ENCODE measurements at places on chromosomes 7 and 10.

DNA sequence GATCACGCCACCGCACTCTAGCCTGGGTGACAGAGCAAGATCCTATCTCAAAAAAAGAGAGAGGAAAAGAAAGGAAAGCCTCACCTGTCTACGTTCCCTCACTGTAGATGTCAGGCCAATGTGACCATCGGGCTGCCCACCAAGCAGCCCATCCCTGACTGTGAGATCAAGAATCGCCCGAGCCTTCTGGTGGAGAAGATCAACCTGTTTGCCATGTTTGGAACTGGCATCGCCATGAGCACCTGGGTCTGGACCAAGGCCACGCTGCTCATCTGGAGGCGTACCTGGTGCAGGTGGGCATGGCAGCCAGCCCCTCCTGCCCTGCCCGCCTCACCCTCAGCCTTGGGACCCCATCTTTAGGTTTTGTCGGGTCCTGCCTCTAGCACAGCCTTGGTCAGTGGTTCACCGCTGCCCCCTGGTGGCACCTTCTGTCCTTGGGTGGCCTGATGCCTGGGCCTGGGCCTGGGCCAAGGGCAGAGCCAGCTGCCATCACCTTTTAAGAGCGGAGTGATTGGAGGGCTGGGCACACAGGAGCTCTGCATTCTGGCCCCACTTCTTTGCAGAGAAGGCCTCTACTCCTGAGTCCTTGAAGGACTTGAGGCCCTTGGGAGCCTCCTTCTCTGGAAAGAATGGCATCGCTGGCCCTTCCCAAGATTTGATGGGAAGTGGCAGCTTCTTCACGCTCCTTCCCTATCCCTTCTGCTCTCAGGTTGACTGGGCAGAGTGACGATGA lies 14.4 kb upstream of the AHCYL2 start:
- DNase-seq, result peak; percentile 50

- no peak for DNase-seq
Observed at GRCh38 chr7:108454674-108455550, 1.3 kb downstream of the NRCAM start.

- DNase-seq, result no peak
Observed at GRCh38 chr7:151601521-151602305, 82.0 kb upstream of the RHEB start.

GRCh38 chr10:45433716-45434469 lies 59.9 kb downstream of the ALOX5 start:
- DNase-seq, result no peak

DNA sequence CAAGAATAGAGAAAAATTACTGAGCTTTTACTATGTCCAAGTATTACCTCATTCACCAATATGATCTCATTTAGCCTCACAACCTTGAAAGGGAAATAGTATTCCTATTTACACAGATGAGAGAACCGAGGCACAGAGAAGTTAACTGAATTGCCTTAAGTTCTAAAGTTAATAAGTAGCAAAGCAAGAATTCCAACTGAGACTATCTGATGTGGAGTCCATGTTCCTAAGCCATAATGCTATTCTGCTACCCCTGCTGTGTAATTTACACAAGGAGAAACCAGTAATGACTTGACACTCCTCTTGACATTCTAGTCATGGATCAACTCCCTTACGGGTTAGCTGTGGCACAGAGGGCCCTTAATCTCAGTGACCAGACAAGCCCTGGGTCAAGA lies 60.7 kb downstream of the ABCB4 start:
- no peak for DNase-seq

DNA sequence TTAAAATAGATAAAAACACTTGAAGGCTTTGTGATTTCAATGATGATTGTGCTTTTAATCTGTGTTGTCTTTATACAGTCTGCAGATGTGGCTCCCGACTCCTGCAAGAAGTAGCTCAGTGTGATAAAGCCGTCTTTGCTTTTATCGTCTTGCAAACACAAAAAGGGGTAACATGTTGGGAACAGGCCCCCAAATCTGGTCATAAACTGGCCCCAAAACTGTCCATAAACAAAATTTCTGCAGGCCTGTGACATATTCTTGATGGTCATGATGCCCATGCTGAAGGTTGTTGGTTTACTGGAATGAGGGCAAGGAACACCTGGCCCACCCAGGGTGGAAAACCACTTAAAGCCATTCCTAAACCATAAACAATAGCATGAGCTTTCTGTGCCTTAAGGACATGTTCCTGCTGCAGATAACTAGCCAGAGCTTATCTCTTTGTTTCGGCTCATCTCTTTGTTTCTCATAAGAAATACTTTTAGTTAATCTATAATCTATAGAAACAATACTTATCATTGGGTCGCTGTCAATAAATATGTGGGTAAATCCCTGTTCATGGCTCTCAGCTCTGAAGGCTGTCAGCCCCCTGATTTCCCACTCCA lies 14.8 kb upstream of the ZNF485 start:
- no peak for DNase-seq

GRCh38 chr7:126443951-126444350 lies 808.8 kb downstream of the GRM8 start:
- DNase-seq, result no peak

GRCh38 chr7:63044721-63045120 lies 953.9 kb upstream of the ZNF722 start:
- DNase-seq, result no peak

- no peak for DNase-seq
Observed at GRCh38 chr10:7310076-7310475, 100.8 kb downstream of the SFMBT2 start.
